Stimulated activated CD4-positive, alpha-beta T cell treated with anti-CD3 and anti-CD28 coated beads, Interleukin-15, amount 100 ng/mL, for 1 hour (primary cell): ENCODE measurements at places on chromosomes 2 and 18.

DNA sequence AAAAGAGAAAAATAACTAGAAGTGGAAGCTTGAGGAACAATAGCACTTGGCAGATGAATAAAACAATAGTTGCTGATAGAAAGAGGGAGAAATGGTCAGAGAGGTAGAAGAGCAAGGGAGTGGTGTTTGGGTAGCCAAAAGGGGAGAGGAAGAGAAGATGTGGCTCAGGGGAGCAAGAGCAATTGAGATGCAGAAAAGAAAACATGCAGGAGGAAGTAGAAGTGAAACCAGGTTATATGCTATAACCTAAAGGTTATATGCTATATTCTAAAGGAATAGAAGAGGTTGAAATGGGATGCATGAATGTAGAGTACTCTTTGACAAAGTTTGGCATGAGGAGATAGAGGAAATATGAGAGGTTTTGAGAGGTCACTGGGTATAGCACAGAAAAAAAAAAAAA, 759.5 kb downstream of the SATB2 start:
- no peak for DNase-seq

DNA sequence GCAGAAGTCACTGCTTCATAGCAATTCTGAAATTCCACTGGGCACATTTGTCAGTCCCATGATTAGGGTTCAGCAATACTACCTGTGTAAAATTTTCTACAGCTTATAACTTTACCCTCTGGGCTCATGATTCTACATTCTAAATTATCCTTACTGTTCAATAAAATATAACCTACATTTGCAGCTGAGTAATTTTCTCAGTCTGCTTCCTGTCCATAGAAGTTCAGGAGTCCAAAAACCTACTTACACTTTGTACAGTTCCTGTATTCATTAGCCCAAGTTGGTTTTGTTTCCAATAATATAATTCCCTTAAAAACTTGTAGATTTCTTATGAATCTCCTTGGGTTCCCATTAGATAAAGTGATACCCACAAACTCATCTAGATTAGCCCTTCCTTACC, 295.3 kb downstream of the SP3 start:
- DNase-seq = no peak

GRCh38 chr18:79794846-79795245, 2.9 kb upstream of the KCNG2 start:
- no peak for DNase-seq

DNA sequence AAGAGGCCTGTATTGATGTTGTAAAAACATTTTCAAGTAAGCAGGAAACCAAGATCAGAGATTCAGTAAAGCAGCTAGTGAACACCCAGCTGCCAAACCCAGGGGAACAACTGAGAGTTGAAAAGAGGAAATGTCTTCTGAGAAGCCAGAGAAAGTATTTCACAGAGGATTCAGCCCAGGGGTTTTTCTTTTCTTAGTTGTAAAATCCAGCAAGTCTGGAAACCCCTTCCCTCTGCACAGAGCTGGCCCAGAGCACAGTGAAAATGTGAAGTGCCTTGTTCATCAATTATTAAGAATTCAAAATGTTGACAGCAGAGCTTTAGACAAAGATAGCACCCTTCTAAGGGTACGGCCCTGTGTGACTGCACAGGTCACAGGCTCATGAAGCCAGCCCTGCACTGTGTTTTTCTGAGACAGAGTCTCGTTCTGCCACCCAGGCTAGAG, 28.4 kb downstream of the AFF3 start:
- no peak for DNase-seq

DNA sequence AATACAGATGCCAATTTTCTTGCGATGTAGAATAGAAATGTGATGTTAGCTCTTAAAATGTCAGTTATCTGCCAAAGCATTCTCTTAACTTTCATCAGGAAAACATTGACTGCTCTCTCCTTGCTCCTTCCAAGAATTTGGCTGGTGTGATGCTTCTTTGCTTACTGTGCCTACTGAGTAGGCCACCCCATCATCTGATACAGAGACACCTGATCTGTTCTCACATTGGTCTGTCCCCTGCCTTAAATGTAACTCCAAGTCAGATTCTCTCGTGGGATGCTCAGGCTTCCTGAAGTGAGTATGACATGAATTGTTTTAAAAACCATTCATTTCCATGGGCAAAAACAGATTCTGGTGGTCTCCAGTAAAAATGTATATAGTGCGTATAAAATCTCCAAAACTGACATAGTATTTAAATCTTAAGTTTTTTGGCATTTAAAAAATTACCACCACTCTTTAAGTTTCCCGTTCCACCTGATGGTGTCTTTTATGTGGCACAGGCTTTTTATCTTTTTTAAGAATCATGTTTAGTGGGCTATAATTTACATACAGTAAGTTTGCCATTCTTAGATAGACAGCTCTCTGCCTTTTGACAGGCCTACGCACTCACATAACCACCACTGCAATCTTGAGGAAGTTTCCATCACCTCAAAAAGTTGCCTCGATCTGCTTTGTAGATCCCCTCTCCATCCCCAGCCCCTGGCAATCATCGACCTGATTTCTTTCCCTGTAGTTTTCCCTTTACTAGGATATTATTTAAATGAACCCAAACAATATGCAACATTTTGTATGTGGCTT, 36.6 kb downstream of the UBE2F start:
- DNase-seq = no peak

- no peak for DNase-seq
These were observed 878.8 kb downstream of the RNF144A start for GRCh38 chr2:7795778-7796563.

- DNase-seq = no peak
These were observed 23.0 kb downstream of the FAM171B start for GRCh38 chr2:186716899-186717298.

- DNase-seq = no peak
These were observed 1.8 kb downstream of the NGEF start for GRCh38 chr2:233011268-233011650.

DNA sequence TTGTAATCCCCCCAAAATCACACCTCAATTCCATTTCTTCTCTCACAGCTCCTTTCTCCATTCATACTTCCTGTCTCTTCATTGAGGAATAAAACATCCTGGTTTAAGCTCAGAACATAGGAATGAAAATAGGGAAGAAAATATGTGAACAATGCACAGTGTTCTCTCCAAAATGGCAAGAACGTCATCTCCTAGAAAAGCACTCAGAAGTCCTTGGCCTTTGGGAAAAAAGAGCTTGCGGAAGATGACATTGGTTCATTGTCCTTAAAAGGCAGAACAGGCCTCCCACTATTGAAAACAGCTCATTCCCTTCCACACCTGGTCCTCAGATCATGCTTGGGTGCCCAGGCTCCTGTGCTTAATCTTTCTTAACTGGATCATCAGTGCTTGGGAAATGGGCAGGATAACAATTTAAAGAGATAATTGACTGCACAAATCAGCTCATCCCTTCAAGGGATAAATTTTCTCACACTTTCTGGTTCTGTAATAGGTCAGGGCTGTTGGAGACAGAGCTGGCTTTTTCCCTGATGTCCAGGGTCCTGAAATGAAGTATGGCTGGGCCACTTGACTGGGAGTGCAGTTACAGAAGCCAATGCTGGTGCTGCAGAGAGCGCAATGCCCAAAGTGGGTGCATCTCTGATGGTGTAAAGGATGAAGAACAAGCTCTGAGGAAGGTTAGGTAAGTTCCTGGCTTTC, 69.2 kb downstream of the MARCHF4 start:
- DNase-seq = no peak

GRCh38 chr18:77092104-77093066, 40.2 kb downstream of the MBP start:
- DNase-seq = no peak

- DNase-seq = no peak
These were observed 71.1 kb downstream of the MGAT5 start for GRCh38 chr2:134324947-134325346.

DNA sequence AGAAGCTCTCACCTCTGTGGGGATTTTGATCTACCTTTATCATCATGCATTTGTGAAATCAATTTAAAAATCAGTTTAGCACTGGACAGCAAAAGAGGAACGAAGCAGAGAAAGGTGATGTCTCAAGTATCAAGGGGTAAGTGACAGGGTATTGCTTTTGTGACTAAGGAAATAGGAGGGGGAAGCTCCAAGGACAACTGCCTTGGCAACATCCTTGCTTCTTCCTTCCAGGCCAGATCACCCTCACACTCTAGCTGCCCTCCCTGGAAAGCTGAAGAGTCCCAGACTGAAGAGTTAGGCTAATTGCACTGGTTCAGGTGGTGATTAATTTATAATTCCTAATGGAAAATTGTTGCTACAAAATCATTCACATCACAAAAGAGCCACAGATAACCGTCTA, 859.1 kb upstream of the ACVR2A start:
- no peak for DNase-seq

DNA sequence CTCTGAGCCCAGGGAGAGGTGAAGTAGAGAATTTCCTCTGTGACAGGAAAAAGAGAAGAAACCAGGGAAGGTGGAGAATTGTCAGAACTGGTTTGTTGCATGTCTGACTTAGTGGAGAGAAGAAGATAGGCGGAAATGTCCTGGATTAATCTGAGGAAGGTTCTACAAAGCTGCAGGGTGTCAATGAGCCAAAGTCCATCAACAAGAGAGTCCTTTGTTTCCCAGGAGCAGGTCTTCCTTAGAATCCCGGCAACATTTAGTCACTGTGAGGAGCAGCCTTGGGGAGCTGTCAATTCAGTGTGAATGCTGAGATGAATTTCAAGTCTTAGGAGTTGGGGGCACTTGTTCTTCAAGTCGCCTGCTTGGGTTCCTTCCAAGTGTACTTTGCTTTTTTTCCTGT, 88.4 kb upstream of the CELF4 start:
- DNase-seq = no peak

DNA sequence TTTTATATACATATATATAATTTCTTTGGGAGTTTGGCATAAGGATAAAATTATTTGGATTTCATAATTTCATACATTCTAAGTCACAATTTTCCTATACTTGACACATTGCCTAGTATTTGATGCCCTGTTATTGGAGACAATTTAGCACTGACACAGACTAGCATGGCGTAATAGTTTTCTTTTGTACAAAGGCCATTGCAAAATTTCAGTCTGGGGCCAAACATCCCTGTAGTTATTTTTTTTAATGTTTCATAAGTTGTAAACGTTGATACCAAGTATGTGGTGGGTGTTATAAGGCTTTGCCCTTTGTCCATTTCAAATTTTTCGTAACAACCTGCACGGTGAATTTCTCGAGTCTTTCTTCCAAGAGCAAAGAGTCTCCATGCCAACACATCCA, 95.7 kb upstream of the NRP2 start:
- DNase-seq = no peak

DNA sequence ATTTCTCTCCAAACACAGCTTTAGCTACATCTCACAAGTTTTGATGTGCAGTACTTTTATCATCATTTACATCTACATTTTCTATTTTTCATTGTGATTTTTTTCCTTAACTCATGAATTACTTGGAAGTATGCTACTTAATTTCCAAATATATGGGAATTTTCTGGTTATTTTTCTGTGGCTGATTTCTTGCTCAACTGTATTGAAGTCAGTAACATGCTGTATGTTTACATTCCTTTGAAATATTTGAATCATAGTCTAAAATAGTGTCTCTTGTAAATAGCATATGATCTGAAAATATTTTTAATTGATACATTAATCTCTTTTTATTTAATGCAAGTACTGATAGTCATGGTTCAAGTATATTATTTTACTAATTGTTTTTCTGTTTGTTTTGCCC, 26.0 kb upstream of the GALNT5 start:
- no peak for DNase-seq

- no peak for DNase-seq
These were observed 93.7 kb upstream of the RAB6C start for GRCh38 chr2:129885735-129886134.

DNA sequence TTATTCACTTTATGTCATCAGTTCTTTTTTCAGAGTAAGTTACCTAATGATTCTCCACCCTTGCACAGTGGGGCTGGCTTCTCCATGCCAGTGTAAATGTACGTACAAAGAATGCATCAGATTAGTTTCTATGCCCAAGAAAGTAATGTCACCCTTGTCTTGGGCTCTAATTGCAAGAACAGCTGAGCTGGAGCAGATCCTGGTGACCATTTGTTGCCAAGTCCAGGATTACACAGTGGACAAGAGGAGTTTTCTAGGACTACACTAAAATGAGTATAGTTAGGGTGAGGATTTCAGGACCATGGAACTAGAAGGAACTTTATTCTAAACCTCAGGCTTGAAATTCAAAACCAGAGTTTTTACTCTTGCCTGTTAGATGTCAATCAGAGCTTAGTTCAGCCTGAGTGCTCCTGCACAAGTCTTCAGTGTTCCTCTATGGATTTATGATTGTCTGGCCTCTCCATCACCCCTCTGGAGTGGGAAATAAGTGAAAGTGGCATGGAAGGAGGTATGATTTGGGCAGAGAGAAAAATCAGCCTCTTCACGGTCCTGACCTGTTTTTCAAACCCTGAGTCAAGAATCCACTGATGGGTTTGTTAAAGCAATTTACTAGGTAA, 29.8 kb downstream of the PCBP1 start:
- DNase-seq = no peak

- DNase-seq = no peak
These were observed 15.5 kb downstream of the PNO1 start for GRCh38 chr2:68172990-68173700.

DNA sequence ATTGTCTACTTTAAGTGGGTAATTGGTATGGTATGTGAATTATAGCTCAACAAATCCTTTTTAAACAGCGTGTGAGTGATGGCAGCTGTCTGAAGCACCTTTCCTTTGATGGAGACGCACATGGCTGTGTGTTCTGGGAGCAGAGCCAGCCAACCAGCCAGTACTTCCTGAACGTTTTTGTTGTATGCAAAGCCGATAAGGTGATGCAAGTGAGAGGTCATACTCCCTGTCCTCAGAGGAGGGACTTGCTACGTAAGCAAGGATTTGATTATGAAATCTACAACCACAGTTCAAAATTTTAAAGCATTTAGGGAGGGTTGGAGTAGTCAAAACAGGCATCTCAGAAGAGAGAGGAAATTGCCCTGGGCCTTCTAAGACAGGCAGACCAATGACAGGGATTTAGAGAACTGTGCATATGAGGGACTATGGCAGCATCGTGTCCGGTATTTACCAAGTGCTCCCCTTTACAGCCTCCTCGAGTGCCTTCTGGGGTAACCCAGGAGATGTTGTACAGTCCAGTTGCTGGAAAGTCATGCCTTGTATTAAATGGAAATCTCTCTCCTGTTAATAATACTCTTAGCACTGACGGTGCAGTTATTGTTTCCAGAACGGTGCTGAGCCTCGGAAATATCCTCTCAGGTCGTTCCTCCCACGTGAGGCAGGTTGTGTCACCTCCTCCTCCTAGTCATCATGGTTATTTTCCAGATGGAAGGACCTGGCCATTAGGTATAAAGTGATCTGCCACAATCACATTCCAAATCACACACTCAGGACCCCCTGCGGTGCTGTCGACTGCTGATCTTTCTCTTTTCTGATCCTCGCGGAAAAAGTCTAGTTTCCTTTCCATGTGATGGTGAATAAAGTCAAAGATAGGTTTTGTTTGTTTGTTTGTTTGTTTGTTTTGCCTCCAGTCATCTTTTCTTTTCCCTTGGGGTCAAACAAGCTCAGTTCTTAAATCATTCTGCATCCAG, 28.4 kb downstream of the ARHGEF4 start:
- DNase-seq = no peak
